ENCODE measurements at places on chromosomes 6 and 20.

- DNase-seq: no peak
Observed at GRCh38 chr6:21143645-21144044, 449.9 kb upstream of the SOX4 start.

DNA sequence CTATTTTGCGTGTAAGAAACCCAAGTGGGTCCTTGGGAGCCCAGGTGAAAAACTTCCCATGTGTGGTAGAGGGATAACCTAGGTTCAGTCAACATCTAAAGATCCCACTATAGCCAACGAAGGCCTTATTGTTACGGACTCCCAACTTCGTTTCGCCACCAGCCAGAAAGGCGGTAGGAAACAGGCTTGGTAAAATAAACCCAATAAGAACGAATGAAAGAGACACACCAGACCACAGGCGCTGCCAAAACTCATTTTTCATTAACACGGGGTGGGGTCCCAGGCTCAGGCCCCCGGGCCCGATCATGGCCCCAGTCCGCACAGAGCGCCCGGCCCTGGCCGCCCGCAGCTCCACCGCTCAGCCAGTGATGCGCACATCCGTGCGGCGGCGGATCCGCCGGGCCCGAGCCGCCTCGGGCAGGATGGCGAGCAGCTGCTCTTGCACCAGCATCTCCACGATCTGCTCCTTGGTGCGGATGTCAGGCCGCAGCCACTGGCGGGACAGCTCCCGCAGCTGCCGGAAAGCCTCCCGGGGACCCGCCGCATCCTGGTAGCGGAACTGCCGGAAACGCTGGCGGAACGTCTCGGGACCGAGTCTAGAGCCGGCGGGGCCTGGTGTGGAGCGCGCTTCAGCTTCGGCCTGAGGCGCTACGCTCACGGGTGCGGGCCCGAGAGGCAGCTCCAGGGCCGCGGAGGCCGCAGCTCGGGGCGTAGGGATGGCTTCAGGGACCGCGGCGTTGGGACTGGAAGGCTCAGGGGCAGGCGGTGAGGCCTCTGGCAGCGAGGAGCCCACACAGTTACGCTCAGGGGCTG, 709 bp downstream of the SCAND1 start:
- peak; percentile 48 for DNase-seq

- DNase-seq: no peak
Observed at GRCh38 chr6:11747021-11747420, 31.6 kb downstream of the ADTRP start.

GRCh38 chr6:38039502-38039901, 220.0 kb downstream of the ZFAND3 start:
- DNase-seq: no peak

- DNase-seq: no peak
Observed at GRCh38 chr6:167717455-167717854, 109.3 kb upstream of the AFDN start.

DNA sequence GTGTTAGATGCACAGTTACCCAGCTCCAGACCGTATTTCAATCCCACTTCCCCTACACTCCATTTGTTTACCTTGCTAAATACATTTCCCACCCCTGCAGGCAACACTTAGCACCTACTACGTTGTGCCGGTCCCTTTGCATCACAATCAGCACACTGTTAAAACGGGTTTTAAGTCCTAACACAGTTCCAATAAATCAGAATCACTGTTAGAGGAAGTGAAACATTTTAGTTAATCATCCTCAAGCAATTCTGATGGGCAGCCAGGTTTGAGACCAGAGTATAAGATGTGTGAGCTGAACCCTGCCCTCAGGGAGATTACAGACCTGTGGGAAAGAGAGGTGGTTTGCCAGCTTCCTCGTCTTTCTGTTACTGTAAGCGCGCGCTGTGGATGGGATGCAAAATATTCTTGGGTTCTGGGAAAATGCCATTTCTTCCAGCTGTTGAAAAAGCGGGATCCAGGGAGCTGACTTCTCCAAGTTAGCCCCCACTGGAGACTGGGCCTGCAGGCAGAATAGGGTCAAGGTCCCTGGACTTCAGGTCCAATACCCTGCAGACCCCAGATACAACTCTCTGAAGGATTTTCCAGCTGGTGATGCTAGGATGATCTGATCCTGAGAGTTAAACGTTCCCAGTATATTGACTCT, 3.1 kb downstream of the ZCCHC3 start:
- DNase-seq: peak; percentile 22

DNA sequence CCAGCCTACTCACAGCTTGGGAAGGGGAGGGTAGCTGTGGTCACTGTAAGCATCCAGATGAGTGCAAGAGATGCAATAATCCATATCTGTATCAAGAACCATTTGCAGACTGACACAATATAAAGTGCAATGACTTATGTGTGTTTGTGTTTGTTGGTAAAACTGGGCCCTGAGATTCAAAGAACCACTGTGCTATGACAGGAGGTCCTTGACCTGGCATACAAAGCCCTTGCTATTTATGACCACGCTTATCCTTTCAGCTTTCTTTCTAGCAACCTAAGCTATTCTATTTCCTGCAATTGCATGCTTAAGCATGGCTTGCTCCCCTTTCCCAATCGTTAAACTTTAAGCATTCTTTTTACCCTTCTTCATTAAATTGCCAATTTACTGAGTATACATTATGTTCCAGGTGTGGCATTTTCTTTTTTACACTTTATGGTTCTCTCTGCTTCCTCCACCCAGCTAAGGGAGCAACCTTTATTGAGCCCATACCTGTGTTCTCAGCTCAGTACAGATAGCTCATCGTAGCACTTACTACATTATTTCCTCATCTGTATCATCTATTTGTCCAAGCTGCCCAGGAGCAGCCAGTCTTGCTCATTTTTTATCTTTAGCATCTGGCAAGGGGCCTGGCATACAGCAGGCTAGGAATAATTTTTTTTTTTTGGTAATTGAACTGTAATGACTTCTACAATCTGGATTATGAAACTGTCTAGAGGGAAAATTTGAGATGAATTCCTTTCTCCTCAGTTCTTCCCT, 3.5 kb downstream of the MCUR1 start:
- DNase-seq: no peak

DNA sequence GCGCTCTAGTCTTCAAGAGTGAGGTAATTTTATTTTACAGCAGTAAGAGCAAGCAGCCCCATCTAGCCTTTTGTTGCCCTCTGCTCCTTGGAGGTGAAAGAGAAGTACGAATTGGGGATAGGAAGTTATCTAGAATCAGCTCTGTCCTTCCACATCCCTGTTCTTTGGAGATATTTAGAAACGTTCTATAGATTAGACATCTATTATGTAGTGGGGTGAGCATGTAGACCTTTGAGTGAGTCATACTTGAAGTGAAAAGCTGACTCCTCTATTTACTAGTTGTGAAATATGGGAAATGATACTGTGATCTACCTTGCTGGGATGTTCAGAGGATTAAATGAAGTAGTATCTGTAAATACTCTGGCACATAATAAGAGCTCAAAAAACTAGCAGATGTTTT, 36.0 kb upstream of the SLC35D3 start:
- DNase-seq: no peak

DNA sequence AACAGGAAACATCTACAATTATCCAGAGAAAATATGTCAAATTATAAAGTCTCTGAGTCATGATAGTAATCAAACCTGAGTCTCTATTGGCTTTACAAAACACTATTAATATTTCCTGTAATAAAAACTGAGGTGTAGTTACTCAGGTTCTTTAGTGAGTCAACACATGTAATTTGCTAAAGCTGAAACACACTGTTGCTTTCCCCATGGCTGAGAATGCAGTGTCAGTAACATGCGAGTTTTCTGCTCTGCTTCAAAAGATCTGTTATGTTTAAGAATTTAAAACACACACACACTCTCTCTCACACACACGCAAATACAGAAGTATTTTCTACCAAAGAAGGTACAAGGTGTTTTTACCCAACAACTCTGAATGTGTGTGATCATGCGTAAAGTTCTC, 38.6 kb downstream of the ATXN1 start:
- DNase-seq: no peak

DNA sequence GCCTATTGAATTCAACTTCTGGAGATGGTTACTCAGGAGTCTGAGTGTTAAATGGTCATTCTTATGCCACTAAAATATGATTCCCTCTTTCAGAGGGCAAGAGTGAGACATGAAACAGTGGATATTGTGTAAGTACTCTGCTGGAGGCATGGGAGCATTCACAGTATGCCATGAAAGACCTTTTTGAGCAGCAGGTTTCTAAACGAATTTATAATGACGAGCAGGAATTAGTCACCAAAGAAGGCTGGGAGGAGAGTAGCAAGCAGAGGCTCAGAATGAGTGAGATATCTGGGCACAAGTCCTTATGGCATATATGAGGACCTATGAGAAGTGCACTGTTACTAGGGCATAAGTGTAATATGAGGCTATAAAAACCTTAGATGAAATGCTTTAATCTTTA, 10.9 kb upstream of the MYB start:
- DNase-seq: no peak

GRCh38 chr6:6243846-6244245, 76.6 kb downstream of the F13A1 start:
- DNase-seq: no peak

DNA sequence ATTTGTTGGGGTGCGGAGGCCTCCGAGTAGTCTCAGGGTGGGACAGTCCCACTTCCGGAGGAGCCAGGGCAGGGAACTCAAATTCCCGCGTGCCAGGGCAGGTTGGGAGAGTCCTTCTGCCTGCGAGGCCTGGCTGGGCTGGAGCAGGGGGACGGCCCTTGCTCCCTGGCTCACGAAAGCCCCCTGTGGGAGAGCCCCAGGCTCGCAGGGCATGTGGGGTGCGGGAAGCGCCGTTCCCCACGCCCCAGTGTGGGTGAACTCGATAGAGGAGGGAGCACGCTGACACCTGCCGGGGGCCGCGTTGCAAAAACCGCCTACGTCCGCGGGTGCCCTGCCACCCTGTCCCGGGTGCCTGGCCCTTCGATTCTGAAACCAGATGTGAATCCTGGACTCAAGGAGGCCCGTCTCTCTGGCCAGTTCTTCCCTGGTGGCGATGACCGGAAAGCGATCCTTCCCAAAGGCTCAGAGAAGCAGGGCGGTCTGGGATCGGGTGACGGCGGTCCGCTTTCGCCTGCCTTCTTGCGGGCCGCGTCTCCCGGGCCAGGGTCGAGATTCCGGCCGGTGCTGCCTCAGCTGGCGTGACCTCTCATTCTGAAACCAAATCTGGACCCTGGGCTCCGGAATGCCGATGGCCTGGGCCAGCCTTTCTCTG, 1846.5 kb upstream of the DEFB115 start:
- DNase-seq: no peak

DNA sequence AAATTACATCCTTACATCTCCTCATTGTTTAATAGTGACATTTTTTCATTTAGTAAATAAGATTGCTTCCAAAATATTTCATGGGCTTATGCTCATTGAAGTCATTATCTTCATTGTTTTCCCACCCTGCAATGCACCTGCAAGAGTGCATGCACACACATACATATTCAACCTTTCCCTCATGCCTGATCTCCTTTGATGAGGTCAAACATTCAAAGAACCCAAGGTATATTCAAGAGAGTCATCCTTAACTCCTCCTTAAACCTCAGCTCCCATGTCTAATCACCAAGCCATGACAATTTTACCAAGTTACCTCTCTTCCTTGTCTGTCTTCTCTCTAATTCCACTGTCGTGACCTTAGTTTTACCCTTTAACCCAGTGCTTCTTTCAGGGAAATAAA, 56.5 kb downstream of the HIVEP2 start:
- no peak for DNase-seq

GRCh38 chr6:35287671-35288396, 9.8 kb upstream of the DEF6 start:
- DNase-seq: no peak

DNA sequence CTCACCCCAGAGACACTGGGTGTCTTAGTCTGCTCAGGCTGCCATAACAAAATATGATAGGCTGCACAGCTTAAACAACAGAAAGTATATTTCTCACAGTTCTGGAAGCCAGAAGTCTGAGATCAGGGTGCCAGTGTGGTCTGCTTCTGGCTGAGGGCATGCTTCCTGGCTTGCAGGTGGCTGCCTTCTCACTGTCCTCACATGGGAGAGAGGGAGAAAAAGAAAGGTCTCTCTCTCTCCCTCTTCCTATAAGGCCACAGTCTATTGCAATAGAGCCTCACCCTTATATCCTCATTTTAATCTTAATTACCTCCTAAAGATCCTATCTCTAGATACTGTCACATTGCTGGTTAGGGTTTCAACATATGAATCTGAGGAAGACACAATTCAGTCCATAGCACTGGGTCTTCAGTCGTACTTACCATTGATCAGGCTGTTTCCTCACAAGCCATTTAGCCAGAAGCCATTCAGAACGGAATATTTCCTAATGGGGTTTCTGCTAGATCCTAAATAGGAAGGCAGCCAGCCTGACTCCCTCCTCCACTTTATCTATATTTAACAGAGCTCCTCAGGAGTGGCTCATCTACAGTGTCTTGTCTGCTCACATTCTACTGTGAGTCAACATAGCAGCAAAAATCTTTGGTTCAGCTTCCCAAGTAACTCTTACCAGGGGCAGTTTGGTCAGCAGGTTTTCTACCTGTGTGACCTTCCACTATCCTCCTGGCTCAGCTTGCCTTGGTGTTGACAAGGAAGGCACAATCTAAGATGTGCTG, 42.2 kb downstream of the CD164 start:
- DNase-seq: no peak

All from cardiac fibroblast (primary cell).